ENCODE measurements at places on chromosomes 3 and 15. TPM values are rescaled to one million over a fixed set of nuclear protein-coding genes. Genes with fewer than 3 reads are reported as not detected.

DNA sequence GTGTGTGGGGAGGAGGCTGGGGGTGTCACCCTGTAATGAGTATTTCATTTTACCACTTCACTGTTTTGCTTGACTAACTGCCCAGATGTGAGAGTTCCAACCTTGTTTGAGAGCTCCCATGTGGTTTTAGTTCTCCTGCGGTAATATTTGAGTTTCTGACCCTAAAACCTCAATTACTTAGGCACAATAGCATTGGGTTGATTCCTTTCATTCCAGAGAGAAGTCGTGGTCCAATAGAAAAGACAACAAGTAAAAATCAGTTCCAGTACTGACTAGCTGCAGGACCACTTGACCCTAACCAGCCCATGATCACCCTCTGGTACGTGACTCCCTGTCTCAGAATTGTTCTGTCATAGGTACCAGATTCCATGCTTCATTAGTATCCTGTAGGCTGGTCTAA, 630.4 kb downstream of the CADM2 start:
- no peak for DNase-seq

CD80 gene
- total RNA-seq = 0.54 TPM

GRCh38 chr15:71443538-71443937, 328.3 kb downstream of the THSD4 start:
- DNase-seq = peak; percentile 22

DNA sequence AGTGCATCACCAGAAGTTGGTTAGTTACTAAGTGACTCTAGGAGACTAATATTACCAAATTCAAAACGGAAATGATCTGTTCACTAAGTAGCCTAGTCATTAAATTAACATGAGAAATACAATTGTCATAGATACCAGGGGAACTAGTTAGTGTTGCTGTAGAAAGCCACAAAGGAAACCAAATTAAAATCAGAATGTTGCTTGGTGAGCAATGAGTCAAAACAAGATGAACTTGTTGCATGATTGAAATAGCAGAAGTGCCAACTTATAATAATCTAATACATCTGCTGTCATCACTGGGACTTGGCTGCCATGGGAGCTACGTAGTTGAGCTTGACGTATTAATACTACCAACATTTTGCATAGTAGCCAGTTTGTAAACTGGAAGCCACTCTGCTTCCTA, 458.1 kb downstream of the DIPK2A start:
- no peak for DNase-seq

DNA sequence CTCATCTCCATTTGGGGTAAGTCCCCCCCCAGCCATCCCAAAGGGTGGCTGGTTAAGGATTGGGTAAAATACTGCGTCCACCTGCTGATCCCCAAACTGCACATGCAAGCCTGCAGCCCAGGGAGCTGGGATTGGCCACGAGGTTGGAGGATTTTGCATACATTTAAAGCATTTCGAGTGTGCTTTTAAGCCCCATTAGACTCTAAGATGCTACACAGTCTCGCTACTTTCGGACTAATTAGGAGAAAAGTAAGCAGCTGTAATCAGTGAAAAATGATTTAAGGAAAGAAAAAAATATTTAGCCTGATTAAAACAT, 23.9 kb downstream of the SLC6A6 start:
- DNase-seq = no peak
